ENCODE measurements at places on chromosomes 2 and 18.

- no peak for DNase-seq
These were observed 315.6 kb downstream of the RDH14 start for GRCh38 chr2:18244845-18245244.

DNA sequence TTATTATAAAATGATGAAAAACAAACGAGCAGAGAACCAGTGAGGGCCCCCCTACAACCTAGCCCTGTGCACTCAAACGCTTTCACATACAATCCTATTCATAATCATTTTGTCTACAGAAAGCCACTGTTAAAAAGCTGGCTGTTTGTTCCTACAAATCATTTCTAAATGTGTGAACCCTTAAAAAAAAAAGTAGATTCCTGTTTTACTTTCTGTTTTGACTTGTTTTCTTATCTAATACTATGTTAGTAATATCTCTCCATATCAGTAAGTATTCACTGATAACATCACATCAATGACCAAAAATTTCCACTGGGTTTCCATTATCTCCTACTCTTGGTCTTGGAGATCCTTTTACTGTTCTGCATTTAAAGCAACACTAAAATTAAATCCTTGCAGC, 128.8 kb upstream of the TTC39C start:
- DNase-seq: no peak

DNA sequence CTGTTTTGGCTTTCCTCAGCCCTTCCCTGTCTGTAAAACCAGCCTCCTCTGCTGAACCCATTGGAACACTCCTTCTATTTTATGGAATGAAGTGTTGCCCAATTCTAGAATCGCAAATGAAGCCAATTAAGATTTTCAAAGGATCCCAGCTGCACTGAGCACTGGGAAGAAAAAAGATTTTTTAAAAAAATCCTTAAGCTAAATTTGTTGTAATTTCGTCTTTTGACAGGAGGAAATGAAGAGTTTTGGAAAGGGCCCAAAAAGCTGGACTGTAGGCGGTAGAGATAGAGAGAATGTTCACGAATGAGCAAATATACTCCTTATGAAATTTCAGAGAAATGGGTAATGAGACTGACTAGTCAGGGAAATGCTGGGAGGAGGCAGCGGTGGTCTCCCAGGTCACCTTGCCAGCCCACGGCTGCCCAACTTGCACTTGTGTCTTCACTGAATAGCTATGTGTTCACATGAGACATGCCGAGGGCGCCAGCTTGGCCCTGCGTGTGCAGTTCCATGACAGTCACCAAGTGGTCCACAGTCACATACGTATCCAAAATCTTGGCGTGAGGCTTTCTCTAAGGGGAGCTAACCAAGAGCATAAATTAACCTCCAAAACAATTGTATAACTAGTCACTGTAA, 69.9 kb downstream of the SGPP2 start:
- no peak for DNase-seq

- no peak for DNase-seq
These were observed 186.8 kb downstream of the KCNS3 start for GRCh38 chr2:18065249-18065648.

DNA sequence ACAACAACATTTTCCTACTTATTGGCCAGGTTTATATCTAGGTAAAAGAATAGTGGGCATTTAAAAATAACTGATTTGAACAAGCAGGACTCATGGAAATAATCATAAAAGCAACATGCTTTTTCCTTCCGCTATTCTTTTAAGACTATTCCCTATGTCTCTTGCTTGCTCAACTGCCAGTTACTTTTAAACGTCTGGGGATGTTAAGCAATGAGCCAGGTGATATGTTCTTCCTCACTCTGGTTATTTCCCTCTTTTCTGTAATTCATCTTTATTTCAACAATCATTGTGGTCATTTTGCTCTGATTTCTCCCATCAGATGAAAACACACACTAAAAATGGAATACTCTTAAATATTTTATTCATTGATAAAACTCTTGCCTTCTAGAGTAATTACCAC, 33.4 kb upstream of the SLC8A1 start:
- no peak for DNase-seq

GRCh38 chr2:240789501-240790369, 30.3 kb downstream of the KIF1A start:
- DNase-seq: no peak
